Caco-2 (cell line): ENCODE measurements at places on chromosomes 3 and 15. TPM values are rescaled to one million over a fixed set of nuclear protein-coding genes. Genes with fewer than 3 reads are reported as not detected.

The CP gene
- 5.0 and 6.8 TPM in 2 replicates for total RNA-seq

DNA sequence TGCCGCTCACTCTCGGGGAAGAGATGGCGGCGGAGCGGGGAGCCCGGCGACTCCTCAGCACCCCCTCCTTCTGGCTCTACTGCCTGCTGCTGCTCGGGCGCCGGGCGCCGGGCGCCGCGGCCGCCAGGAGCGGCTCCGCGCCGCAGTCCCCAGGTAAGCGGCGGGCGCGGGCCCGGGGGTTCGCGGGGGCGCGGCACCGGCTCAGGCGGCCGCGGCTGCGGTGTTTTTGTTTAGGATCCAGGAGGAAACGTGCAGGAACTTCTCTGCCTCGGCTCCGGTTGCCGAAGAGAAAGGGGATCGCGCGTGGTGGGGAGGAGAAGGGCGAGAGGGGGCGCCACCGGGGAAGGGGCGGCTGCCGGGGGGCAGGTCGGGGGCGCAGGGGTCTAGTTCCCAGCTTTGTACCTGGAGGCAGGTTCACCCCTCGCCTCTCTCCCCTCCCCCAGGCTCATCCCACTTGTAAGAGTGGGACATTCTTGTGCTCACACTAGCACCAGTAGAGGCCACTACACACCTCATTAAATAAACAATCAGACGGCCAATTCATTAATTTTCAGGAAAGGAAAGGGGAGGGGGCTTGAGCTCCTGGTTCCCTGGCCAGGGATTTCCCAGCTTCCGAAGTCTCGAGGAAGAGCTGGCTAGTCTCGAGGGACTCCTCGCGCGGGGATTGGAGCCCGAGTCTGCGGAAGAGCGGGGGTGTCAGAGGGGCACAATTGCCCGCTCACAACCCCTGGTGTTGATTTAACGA, 562 bp downstream of the NEO1 start:
- H3K4me3 ChIP-seq, result peak overlapping the region; percentile 48
- peak; percentile 33 for DNase-seq
- peak overlapping the region; percentile 15 for H3K27ac ChIP-seq
- no peaks in the 10 kb centered on the region for H3K27me3 ChIP-seq

The NR2F2 gene
- total RNA-seq, result 134 and 140 TPM in 2 replicates

DNA sequence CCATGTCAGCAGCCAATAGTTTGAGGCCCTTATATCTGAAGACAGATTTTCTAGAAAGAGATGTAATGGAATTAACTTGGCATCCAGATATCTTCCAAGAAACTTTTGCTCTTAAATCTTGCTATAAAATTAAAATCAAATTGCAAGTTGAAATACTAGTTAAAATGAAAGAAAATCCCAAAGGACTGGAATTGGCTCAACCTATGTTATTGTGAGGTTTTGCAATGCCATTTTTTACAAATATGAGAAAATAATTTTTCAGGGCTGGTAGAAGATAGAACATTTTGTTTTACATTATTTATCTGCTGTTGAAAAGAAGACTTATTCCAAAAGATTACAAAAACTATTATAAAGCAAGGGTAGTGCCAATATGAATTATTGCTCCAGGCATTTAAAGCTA, 92.2 kb upstream of the AGTR1 start:
- no peak for DNase-seq
- H3K4me3 ChIP-seq, result no peak overlapping the region
- H3K27me3 ChIP-seq, result no peaks in the 10 kb centered on the region

The PSTPIP1 gene
- not detected in 2 replicates for total RNA-seq

DNA sequence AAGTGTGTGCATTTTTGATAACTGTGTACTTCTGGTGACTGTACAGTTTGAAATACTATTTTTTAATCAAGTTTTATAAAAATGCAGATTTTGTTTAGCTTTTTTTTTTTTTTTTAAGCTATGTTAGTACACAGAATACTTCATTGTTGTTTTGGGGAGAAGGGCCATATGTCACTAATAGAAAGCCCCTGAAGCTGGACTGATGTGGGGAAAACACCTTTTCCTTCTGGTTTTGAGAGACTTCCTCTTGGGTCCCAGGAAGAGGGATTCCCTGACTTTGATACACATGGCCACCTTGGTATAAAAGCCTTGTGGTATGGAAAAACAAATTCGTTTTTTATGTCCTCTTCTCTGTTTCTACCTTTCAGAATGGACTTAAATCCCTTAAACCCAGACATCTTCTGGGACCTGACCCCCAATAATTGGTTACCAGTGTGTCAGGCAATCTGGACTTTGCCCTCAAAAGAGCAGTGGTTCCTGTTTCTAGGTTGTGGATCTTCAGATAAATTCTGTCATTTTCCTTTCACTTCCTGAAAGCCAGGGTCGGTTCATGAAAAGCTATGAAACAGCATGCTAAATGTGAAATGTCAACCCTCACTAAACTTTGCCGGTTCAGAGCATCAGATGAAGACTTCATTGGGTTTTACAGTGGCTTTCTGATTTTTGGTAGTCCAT, 31.1 kb upstream of the BLOC1S6 start:
- H3K36me3 ChIP-seq, result no peaks in the 10 kb centered on the region
- no peak overlapping the region for H3K4me3 ChIP-seq
- no peak for DNase-seq
- no peak overlapping the region for H3K27ac ChIP-seq
- no peaks in the 10 kb centered on the region for H3K27me3 ChIP-seq
- H3K4me1 ChIP-seq, result peaks cover 5% of the 10 kb centered on the region

- no peak overlapping the region for H3K27ac ChIP-seq
- H3K27me3 ChIP-seq, result no peaks in the 10 kb centered on the region
- no peak overlapping the region for H3K4me3 ChIP-seq
- no peaks in the 10 kb centered on the region for H3K36me3 ChIP-seq
Measured at GRCh38 chr3:69094467-69095205, 9.9 kb downstream of the ARL6IP5 start.

The RTP4 gene
- total RNA-seq, result not detected in 2 replicates
